ENCODE measurements at places on chromosomes 5 and 9.

- no peak for DNase-seq
These were observed 695 bp upstream of the ANXA6 start for GRCh38 chr5:151158287-151158661.

DNA sequence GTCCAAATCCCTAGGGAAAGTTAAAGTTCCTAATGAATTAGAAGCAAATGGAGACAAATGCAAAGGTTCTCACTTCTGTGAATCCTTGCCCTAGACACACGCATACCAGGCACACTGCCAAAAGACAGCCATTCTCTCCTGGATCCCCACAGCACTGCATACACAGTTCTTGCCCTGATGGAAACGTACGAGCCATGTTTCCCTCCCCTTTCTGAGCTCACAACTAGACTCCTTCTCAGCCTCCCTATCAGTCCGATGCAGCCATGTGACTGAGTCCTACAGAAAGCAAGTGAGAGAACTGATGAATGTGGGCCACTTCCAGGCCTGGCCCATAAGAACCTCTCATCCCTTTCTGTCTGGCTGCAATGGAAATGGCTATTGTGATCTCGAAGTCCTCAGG is 92.0 kb downstream of the ZNF608 start:
- no peak for DNase-seq

- no peak for DNase-seq
These were observed 934.4 kb downstream of the MAT2B start for GRCh38 chr5:164439799-164440198.

DNA sequence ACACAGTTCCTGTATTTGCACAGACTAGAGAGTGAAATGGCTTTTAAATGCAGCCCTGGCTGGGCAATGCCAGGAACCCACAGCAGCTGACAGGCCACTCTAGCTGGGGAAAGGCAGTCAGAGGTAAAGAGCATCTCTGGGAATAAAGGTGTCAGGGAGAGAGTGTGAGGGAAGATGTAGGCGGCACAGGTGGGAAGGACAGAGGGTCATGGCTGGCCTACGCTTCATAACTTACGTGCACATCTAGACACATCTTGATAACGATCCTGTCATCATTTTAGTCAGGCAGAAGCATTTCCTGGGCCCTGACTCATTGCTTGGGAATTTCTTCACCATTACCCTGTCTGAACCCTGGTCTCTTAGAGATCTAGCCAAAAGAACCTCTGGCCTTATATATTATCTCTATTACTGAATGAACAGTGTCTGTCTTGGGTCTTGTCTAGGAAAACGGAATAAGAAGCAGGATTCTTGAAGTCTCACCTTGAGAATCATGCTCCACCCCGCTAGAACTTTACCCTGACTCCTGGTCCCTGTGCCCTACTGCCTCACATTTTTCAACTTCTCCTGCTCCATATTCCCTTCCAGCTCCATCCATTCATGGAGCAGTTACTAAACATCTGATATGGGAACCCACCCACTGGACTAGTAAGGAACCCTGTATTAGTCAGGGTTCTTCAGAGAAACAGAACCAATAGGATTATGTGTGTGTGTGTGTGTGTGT is 106.4 kb upstream of the ELL2 start:
- no peak for DNase-seq

- no peak for DNase-seq
These were observed 4.7 kb upstream of the CPEB4 start for GRCh38 chr5:173883347-173883924.

DNA sequence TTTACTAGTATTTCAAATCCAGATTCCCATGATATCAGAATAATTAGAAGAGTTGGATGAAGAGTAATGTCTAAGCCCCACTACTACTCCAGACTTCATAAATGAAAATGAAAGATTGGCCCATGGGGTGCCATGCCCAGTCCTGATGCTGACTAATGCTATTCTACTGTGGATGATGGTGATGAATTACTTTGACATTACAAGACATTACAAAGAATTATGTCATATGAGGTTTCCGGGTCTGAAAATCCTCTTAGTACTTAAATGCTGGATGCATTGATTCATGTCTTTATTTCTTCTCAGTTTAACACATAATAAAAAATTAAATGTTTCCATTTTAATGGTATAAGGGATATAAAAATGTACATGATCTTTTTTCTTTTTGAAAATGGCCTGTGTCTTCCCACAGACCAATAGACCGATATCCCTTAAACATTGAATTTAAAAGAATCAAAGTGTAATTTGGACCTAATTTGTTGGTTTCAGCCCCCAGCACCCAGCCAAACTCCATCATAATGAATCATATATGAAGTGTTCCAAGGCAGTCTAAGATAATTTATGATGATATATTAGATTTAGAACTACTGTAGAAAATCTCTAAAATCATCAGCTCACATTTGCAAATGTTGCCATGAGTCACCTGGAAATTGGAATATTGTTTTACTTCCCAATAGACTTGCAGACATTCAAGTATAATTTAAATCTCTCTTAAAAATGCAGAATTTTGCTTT is 223.6 kb upstream of the SGCD start:
- no peak for DNase-seq

DNA sequence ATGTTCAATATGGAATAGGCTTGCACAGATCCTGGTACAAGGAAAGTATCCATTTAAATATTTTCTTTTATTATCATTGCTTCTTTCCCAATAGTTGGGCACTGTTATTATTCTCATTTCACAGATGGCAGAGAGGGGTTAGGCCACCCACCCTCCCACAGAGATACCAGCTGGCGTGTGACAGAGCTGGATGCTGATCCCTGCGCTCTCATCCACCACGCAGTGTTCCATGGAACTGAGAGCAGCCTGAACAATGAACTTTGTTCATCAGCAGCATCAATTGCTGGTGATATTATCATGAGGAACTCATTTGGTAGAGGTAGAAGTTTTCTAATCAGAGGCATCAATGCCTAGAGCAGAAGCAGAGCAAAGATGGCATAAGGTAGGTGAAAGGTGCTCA is 227.9 kb downstream of the ESM1 start:
- DNase-seq = no peak

GRCh38 chr5:132777209-132778069 is at the start of gene SEPTIN8:
Gene SEPTIN8, minus strand, starts transcription at chr5:132777239. Its CDS starts 102 bp downstream, at chr5:132777137.
- DNase-seq = no peak

GRCh38 chr5:15834596-15835245 is 334.7 kb downstream of the FBXL7 start:
- no peak for DNase-seq

GRCh38 chr5:135654761-135655467 is 76.1 kb upstream of the CXCL14 start:
- DNase-seq = no peak

DNA sequence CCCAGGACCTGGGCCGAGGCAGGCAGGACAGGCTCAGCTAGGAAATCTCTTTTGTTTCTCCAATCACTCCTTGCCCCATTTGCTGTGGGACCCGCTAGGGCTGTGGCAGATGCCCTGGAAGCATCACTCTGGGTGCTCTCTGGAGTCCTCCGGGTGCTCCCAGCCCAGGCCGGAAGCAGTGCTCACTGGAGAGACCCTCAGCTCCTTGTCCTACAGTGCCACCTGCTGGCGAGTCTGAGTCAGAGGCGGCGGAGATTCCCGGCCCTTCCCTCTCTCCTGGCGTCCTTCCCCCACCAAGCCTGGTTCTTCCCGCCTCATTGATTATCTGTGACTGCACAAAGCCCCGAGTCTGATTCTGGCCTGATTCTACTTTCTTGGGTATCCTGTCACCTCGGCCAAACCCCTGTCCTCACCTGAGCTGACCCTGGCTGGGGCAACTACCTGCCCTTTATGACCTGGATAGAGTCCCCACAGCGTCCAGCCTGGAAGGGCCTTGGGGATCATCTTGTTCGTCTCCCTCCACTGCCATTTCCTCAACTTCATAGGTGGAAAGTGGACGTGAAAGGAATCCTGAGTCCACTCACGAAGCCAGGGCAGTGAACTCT is 7.3 kb upstream of the BARHL1 start:
- DNase-seq = peak; percentile 66

DNA sequence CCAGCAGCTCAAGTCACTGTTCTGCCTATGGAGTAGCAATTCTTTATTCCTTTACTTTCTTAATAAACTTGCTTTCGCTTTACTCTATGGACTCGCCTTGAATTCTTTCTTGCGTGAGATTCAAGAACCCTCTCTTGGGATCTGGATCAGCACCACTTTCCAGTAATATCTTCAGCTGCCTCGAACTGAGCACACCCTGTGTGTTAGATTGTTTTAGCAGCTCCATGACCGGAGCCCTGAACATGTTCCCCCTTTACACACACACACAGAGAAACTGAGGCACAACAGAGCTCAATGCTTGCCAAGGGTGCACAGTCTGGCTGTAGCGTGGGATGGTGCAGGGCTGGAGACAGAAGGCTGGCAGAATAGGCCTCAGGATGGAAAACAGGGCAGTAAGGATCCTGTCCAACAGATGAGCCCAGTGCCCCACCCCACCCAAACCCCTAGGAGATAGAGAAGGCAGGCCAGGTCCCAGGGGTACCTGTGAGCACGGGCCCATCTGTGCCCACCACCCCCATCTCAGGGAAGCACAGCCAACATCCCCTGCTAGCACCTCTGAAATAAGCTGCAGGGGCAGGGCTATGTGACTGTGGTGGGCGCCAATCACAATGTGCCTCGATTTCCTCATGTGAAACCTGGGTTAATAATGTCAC is 27.9 kb downstream of the BICD2 start:
- DNase-seq = no peak

- no peak for DNase-seq
These were observed 3.2 kb downstream of the TERT start for GRCh38 chr5:1291611-1292080.

- DNase-seq = no peak
These were observed 27.9 kb downstream of the SPRY4 start for GRCh38 chr5:142296914-142297417.

GRCh38 chr9:137477778-137478612 is 18.9 kb upstream of the NSMF start:
- no peak for DNase-seq

- no peak for DNase-seq
These were observed 81.7 kb downstream of the MYO10 start for GRCh38 chr5:16854351-16854750.

DNA sequence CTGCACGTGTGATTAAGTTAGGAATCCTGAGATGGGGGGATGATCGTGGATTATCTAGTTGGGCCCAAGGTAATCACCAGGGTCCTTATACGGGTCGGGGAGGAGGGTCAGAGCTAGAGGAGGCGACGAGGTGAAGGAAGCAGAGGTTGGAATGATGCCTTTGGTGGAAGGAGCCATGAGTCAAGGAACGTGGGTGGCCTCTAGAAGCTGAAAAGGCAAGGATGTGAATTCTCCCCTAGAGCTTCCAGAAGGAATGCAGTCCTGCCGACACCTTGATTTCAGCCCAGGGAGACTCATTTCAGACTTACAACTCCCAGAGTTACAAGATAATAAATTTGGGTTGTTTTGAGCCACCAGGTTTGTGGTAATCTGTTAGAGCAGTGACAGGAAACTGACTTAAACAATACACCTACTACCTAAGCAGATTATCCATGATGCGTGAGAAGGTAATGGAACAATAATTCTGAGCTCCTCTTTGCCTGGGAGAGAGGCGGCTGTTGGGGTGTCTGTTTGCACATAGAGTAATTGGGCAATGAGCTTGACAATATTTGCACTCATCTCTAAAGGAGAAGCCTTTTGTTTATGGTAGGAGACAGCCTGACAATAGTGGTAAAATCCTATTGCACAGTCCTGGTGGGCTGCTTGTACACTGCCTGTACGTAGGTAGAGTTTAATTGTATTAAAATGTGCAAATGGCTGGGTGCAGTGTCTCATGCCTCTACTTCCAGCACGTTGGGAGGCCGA is 129.3 kb upstream of the IER5L start:
- DNase-seq = no peak

GRCh38 chr5:139385061-139386049 is 2.3 kb upstream of the SLC23A1 start:
- no peak for DNase-seq

GRCh38 chr9:135439916-135440315 is 39.7 kb upstream of the PPP1R26 start:
- no peak for DNase-seq

DNA sequence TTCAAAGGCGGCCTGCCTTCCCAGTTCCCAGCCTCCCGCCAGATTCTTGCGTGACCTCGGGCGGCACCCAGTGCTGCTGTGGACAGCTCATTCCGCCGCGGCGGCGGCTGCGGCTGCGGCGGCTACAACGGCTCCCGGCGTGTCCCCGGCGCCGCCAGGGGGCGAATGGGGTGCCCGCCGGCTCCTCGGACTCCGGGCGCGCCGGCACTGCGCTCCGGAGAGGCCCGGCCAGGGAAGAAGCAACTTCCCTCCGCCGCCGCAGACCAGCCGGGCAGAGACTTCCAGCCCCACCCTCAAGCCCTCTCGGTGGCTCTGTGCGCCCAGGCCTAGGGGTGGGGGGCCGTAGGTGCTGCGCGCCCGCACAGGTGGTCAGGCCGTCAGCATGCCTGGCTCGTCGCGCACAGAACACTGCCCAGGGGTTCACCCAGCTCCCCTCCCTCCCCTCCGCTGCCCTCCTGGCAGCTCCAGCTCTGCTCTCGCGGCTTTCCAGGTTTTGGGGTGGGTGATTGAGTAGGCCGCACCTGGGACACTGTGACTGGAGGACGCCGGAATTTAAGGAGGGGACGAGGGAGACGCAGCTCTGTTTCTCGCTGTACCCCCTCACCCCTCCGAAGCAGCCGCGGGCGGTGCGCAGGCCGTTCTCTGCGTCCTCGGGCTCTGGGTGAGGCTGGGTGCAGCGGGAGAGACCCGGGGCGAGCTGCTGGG is 20.2 kb downstream of the IGIP start:
- DNase-seq = no peak

DNA sequence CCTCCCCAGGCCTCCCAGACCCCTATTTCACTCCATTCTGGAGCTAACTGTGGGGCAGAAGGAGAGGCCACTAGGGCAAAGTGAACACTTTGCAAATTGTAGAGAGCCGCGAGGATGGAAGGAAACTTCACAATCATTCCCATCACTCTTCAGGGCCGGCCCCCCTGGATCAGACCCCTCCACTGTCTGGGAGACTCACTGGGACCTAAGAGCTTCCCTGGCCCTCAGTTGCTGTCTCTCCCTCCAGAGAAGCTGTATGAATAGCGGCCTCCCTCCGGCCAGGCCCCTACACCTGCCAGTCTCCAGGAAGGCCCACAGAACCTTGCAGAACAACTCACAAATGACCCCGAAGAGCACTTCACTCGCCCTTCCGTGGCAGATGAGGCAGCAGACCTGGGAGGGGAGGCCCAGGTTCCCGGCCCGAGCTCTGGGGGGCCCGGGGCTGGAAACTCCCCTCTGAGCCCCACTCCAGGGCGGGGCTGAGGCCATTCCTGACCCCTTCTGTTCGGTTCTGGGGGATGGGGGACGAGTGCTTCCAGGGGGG is 141.9 kb upstream of the IER5L start:
- peak; percentile 5 for DNase-seq

DNA sequence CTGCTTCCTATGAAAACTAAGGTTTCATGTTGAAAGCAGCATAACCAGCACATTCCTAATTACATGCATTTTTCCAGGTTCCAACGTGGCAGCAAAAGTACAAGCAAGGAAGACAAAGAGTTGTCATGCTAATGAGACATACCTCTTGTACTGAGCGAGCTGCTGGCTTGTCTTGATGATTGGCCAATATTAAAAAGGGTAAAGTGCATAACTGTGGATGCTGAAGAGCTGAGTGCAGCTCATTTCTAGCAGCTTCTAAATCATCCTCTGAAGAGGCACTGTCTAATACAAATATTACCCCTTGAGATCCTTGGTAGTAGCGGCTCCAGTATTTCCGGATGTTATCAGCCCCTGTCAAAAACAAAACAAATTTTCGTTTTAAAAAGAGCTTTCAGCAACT is 197.3 kb downstream of the ARL15 start:
- DNase-seq = no peak

GRCh38 chr9:133050781-133051180 is 11.0 kb upstream of the CEL start:
- DNase-seq = no peak

Measured in NCI-H1105 (cell line).